AG04449 (cell line): ENCODE measurements at places on chromosomes 5 and 9.

DNA sequence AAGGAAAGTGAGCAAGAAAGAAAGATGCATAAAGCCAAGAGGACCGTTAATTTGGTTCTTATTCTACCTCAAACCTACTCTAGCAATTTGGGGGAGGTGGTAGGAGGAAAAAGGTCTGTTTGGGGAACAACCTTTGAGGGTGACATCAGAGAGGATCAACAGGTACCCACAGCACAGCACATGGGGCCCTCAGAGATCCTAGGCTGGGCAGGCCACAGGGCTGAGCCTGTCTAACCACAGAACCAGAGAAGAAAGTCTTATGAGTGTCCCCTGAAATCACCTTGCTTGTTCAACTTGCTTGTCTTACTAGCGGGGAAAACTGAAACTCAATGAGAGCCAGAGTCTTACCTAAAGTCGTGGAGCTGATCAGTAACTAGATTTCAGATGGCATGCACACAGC is 385.2 kb downstream of the SPOCK1 start:
- no peak for DNase-seq

- no peak for DNase-seq
Measured at GRCh38 chr9:105416840-105417239, 31.0 kb upstream of the FSD1L start.

- no peak for DNase-seq
Measured at GRCh38 chr9:93815677-93816076, 139.5 kb downstream of the BARX1 start.

DNA sequence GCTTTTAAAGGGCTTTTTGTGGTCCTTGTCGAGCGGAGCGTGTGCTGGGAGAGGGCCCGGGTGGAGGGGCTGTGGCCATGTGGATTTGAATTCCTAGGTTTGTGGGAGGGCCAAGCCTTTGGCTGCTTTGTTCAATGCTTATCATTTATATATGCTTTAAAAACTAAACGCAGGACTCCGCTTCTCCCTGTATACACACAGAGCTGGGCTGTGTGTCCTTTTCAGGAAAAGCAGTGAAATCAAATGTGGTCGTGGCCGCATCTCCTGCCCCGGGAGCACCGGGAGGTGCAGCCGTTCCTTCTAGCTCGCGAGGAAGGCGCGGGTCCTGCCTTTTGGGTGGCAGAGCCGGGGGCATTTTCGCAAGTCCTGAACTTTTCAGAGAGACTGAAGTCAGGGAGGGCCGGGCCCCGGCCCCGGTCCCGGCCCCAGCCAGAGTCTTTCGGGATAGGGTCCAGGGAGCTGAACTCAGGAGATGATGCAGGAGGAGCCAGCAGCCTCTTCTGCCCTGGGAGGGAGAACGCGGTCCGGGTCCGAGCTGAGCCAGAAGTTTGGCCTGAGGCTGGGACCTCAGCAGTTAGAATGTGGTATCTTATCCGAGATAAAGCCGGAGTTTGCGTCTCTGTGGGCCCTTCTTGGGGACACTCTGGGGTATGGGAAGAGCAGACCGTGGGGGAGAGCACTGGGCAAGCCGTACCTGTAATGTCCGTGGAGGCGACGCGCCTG is 158.8 kb downstream of the C9orf152 start:
- DNase-seq, result no peak

DNA sequence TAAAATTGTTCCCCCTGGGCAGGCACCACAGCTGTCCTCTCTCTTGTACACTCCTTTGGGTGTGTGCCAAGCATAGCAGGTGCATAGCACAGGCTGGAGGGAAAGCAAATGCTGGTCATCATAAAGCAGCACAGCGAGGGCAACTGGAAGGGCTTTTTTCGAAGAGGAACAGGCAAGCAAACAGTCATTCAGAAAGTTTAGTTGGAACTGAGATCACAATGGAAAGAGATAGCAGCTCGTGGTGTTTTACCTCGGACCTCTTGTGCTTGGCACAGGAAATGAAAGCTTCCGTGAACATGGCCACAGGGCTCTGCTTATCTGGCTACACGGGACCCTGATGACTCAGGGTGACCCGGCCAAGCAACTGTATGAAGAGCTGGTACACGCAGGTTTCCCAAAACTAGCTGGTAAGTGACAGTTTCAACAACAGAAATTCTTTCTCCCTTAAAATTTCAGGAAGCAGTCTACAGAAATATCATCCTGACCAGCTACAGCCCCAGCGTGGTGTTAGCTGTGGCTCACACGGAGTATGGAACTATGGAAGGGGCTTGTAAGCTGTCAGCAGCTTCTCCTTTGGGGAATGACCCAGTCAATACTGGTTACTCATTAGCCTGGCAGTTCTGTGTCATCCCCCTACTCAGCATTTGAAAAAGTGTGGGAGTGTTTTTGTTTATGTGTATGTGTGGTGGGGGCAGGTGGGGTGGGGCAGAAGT is 48.1 kb downstream of the POC5 start:
- DNase-seq, result no peak

DNA sequence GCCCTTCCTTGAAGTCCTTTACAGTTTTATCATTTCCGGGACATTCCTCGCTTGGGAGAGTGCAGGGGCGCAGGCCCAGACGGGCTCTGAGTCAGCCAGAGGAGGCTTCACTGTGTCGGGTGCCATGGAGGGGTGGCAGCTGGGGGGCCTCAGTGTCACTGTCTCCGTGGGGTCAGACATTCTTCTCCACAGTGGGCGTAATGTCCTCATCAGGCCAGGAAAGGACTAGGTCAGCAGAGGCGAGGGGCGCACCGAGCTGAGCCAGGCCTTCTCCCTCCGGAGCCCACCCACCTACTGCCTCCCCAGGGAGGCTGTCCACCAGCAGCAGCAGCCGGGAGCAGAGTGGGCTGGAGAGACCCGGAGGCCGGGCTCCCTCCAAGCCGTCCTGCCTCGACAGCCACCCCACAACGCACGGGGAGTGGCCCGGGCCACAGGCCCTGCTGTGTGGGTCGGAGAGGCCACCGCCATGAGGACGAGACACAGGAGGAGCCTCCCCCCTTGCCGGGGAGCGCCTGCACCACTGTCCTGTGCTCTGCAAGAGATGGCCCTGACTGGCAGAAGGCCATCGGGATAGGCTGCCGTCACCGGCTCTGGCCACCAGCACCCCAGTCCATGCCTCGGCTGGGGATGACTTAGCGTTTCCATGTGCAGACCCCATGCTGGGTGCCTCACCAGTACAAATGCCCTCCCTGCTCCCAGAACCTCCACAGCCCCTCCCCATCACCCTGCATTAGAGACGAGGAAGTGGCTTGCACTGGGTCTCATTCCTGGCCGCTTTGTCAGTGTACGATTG is 26.5 kb downstream of the SARDH start:
- DNase-seq, result no peak

GRCh38 chr9:26169708-26170107 is 491.5 kb upstream of the TUSC1 start:
- no peak for DNase-seq

DNA sequence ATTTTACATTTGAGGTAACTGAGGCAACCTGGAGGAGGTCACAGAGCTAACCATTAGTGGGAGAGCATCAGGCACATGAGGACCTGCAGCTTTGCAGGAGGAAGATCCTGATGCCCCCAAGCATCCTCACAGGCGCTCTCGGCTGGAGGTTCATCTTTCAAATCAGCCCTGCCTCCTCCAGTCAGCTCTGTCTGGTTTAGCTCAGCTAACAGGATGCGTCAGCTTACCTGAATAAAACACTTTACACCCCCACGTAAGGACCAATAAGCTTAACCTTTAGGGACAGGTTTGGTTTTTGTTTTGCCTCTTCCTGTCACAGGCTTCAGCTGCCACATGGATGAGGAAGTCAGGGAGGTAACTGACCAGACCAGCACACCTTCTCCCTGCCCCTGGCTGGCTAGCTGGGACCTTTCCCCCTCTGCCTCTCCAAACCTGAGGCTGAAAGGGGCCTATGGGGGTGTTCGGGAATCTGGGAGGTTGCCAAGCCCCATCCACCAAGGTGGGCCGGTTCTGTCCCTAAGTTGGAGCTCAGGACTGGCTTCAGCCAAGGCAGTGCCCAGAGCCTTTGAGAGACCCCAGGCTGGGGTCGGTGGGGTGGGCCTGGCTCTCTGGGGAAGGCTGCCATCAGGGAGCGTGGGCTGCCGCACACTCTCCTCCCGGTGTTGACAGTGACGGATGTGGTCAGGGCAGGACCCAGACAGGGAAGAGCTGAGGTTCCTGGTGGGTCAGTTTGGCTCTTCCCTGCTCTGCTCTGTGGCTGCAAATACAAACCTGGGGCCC is 20.0 kb upstream of the FCN1 start:
- no peak for DNase-seq

DNA sequence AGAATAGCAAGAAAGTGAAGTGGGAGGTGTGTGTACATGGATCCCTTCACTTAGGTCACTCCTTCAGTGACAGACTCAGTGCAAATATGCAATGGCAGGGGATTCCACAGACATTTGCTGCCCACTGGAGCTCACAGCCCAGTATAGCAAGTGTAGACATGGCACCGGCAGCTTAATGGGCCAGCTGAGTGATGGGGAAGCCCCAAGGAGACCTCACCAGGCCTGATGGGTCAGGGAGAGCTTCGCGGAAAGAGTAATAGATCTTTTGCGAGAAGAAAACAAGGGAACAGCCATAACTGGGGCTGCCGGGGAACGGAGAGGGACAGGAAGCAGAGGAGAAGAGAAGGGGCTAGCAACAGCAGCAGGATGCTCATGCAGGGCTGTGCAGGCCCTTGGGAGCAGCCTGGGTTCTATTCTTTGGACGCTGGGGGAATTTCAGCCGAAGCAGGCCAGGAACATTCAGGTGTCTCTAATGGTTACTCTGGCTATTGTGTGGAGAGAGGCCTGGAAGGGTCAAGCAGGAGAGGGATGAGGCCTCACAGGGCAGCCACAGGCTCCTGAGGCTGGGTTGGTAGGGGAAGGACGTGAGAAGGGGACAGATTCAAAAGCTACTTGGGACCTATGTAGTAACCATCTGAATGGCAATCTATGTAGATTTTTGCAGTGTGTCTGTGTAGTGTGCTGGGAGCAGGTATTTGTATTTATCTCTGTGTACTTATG is 27.0 kb downstream of the TCF7 start:
- no peak for DNase-seq

DNA sequence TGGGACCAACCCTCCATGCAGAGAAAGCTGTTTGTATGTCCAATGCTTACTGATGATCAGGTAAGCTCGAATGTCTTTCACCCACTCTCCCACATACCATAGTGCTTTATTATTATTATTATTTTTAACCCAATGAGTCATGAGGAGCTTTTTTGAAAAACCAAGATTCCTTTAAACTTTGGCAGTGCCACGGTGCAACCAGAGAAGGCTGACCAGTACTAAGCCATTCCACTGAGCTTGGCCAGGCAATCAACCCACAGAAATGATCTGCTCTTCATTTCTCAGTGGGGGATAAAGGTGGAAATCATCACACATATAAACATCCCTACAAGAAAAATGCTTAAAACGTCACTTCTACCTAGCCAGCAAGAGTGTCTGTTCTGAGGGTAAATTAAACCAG is 35.5 kb downstream of the JAKMIP2 start:
- no peak for DNase-seq

- no peak for DNase-seq
Measured at GRCh38 chr9:118330191-118330986, 626.2 kb downstream of the TLR4 start.

GRCh38 chr5:36246036-36246800 is 4.5 kb upstream of the NADK2 start:
- DNase-seq, result no peak

DNA sequence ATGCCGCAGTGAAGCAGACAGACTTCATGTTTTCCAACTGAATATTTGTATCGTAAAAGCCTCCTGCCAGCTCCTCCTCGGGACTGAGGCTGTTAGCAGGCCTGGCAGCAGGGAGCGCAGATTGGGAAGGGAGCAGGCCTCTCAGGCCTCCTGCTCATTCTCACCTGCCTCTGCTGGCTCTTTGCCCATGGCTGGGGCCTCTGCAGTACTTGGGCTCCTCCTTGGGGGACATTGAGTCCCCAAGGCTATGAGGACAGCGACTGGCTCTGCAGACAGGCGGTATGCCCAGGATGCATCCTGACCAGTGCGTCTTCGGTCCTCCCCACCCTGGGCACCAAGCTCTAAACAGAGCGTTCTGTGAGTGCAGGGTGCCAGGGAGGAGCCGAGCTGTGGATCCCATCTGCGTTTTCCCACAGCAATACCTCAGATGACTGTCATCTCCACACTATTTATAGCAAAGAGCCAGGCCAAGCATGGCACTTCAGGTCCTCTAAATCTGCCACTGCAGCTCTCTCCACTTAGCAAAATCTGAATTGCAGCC is 38.7 kb downstream of the TSTD2 start:
- no peak for DNase-seq

- DNase-seq, result no peak
Measured at GRCh38 chr5:96968074-96968473, 32.2 kb downstream of the LNPEP start.

GRCh38 chr5:763397-763796 is 21.1 kb downstream of the ZDHHC11B start:
- no peak for DNase-seq

GRCh38 chr5:122702524-122702875 is 72.4 kb upstream of the SNX2 start:
- DNase-seq, result no peak

GRCh38 chr5:138912093-138912492 is 37.0 kb upstream of the LRRTM2 start:
- no peak for DNase-seq

DNA sequence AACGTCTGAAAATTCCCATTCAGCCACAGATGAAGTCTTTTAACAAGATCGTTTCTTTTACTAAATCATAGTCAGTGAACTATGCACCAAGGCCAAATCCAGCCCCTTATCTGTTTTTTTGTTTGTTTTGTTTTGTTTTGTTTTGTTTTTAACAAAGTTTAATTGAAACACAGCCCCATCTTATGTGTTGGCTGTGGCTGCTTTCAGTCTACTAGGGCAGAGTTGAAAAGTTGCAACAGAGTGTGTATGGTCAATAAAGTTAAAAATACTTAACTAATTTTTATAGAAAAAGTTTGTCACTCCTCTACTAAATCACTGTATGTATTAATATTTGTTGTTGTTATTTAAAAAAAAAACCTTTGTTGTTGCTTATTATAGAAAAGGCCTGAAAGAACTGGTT is 137.1 kb downstream of the CAAP1 start:
- DNase-seq, result no peak
